Fibroblast of lung (primary cell): ENCODE measurements at places on chromosomes 6 and 20. TPM values are rescaled to one million over a fixed set of nuclear protein-coding genes. Genes with fewer than 3 reads are reported as not detected.

EDN1 gene
- polyA plus RNA-seq, result 2.7 and 10.1 TPM in 2 replicates

GRIK2 gene
- polyA plus RNA-seq, result 0.12 and 0.40 TPM in 2 replicates

DNA sequence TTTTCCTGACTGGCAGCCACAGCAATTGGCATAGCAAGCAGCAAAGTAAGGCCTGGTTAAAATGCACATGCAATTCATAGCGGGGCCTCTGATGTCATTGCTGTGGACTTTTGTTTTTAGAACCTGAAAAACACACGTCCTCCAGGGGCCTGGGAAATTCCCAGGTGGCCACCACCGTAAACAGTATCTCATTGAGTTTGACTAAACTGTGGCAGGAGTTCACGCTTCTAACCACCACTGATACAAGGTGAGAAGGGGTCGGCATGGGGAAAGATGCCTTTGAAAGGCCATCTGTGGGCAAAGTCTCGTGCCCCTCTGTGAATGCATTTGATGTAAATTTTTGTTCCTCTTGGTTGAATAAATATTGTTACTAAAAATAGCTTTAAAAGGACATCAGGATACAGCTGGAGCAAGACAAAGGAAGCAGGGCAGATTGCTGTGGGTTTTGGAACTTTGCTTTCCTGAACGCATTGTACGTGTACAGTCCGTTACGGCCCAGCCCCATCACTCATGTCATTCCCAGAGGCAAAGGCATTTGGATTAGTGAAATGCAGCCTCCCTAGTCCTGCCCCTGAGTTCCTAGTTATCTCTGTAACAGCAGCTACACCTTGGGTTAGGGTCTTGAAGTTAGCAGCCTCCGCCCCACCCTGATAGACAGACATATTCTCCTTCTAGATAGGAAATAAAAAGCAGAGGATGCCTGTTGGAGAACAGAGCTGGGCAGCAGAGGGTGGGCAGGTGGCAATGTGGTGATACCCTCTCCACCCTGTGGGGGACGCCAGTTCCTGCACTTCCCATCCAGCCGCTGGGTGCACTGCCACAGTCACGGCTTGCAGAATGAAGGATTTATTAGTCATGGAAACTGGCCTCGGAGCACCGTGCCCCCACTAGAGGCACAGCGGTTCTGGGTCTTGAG is 80.3 kb downstream of the ZDHHC14 start:
- DNase-seq, result no peak

DNA sequence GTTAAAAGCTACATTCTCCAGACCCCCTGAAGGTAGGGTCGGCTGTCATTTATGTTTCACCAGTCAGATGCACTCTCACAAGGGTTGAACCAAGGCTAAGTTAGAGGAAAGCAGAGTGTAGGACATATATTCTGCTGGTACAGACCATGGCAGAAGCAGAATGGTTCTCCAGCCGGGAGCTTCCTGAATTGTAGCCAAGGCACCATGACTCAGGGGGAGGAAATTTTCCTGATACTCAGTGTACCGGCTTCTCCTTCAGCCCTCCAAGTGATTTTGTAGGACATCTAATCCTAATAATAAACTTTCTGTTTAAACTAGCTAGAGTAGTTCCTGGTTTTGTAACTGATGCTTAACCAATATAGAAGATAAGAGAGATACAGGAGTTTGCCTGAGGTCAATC is 14.2 kb upstream of the SLPI start:
- DNase-seq, result no peak

DNA sequence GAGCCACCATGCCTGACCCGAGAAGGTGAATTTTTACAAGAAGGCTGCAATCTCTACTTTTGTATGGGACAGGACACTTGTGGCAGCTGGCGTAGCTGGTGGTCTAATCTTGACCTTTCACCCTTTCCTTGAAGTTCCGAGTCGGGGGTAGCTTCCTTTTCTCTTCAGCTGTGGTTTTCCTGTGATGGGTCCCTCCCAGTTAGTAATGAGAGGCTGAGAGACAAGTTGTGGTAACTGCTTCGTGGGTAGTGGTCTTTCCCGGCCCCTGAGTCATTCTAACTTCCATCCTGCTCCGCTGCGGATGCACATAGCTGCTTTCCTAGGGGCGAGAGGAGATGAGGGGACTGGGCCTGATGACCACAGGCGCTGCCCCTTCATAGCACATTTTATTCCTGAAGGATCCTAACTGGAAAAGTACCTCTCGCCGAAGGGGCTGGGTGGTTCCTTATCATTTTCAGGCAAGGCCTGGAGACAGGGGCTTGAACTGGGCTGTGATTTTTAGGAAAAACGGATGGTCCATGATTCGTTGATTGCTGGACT is 3.1 kb downstream of the SYNJ2 start:
- DNase-seq, result no peak

GRCh38 chr6:87174078-87174579 is 18.8 kb downstream of the ZNF292 start:
- DNase-seq, result no peak

- no peak for DNase-seq
Observed at GRCh38 chr6:155549028-155549798, 93.6 kb upstream of the NOX3 start.
